GM04504 (cell line): ENCODE measurements at places on chromosomes 5 and 9.

DNA sequence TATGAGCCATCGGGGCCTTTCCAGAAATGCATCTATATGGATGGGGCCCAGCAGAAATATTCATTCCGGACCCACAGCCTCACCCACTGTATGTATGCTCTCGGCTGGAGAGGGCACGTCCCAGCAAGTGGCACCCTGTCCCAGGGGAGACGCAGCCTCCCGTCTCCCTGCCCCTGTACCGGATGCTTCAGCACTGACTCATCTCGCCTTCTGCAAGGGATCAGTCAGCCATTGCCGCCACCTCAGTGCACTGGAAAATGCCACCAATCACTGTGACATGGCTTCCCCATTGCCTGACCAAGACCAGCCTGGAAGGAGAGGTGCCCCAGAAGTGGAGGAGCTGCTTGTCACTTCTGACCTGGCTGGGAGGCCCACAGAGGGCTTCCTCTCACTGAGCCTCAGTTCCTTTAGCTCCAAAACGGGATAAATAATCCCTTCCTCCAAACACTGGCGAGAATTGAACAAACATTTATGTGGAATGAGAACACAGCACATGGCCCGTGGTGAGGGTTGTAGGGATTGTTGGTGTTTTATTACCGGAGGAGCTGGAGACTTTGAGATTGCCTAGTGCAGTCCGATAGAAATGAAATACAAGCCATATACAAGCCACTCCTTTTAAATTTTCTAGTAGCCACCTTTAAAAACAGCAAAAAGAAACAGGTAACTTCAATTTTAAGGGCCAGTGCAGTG is 43.9 kb upstream of the ORM1 start:
- no peak for DNase-seq

DNA sequence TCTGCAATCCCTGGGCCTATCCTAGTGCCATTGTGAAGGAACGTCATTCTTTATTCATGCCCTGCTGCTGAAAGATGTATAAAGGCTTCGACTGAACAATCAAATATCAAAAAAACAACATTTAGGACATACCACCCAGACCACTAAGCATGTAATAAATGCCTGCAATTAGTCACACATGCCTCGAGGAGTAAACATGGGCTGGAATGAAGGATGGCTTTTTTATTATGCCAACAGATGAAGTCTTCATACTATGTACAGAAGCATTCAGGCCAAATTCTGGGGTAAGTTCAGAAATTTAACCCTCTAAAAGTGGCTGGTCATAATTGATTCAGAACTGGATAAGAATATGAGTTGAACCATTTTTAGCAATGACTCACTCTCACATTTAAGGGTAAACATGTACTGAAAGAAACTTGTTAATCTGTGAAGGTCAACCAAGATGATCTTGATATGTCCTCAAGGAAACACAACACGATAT is 38.1 kb downstream of the FAM240B start:
- peak; percentile 11 for DNase-seq

GRCh38 chr5:66306105-66306843 is 162.2 kb downstream of the SREK1 start:
- peak; percentile 51 for DNase-seq

DNA sequence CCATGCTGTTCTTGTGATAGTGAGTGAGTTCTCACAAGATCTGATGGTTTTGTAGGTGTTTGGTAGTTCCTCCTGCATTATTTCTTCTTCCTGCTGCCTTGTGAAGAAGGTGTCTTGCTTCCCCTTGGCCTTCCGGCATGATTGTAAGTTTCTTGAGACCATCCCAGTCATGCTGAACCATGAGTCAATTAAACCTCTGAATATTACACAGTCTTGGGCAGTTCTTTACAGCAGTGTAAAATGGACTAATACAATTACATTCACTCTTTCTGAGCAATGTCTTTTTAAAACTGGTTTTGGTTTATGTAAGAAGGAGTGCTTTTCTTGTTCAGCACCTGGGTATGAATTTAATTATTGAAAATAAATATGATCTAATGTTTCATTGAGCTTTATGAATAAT is 50.7 kb upstream of the ARRDC3 start:
- no peak for DNase-seq

- DNase-seq = peak; percentile 32
These were observed 6.2 kb downstream of the FER start for GRCh38 chr5:108753877-108754276.

DNA sequence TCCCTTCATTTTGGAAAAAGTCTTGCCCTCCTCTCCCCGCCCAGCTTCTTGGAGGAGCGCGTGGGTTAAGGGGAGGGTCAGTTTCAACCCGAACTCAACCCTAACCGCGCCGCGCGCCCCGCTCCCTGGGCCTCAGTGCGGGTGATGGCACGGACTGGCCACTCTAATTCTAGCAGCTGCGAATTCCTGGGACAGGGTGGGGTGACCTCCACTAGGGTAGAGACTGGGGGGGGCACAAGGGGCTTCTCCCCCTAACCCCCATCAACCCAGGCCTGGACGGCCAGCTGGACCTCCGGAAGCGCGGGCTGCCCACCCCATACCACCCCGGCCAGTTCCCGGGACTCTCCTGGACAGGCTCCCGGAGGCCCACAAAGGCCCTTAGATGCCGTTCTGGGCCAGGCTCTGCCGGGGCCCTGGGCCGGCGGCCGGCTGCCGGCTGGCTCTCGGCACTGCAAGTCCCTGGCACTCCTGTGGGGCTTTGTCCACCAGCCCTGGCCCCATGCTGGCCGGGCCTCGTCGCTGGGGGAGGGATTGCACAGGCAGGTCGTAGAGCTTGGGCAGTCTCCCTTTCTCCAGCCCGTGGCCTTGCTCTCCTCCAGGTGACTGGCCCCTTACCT is 7.2 kb upstream of the PSD2 start:
- no peak for DNase-seq

- no peak for DNase-seq
These were observed 1.7 kb downstream of the UBE2QL1 start for GRCh38 chr5:6450319-6450833.

DNA sequence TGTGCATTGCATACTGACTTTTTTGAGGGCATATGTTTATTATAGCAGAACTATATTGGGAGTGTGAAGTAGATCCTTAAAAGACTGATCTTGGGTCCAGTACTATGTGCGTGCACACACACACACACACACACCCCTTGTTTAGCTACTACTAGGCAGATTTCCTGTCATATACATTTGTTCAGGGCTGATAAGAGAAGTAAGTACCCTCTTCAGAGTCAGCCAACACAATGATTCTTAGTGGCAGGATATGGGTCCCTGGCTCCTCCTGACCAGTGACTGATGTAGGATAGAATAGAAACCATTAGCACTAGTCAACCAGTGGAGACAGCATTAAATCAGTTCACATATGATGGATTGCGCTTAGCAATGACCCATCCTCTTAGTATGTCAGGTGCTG is 76.2 kb upstream of the MIER3 start:
- DNase-seq = no peak

- DNase-seq = no peak
These were observed 15.2 kb upstream of the NEK6 start for GRCh38 chr9:124242331-124243194.
